ENCODE measurements at places on chromosomes 13 and 19. TPM values are rescaled to one million over a fixed set of nuclear protein-coding genes. Genes with fewer than 3 reads are reported as not detected.

- no peak for DNase-seq
Measured at GRCh38 chr13:97695684-97696083, 257.8 kb upstream of the IPO5 start.

GRCh38 chr19:55670280-55671053 lies 4.6 kb upstream of the EPN1 start:
- peak; percentile 20 for DNase-seq

GRCh38 chr13:109821103-109821502 lies 34.7 kb upstream of the IRS2 start:
- no peak for DNase-seq

GRCh38 chr19:2770055-2771013 lies 12.7 kb downstream of the SGTA start:
- peak; percentile 47 for DNase-seq

DNA sequence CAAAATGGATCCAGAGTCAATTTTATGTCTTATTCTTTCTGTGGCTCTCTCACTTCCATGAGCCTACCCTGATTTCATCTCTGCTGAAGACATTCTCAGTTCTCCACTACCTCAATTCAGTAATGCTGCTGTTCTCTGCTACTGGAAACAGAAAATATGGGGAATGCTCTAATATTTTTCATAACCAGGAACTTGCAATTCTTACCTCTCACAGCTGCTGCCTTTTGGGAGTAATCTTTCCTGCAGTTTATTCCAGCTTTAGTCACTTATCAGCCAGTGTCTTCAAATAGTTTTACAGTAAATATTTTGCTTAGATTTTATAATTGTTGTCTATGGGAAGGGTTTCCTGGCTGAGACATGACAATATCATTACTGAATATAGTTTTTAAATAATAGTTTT lies 145.1 kb upstream of the UFM1 start:
- no peak for DNase-seq

Gene ADAMTSL5
- 0.90 TPM for total RNA-seq

- no peak for DNase-seq
Measured at GRCh38 chr13:78609464-78610205, 6.3 kb upstream of the POU4F1 start.

DNA sequence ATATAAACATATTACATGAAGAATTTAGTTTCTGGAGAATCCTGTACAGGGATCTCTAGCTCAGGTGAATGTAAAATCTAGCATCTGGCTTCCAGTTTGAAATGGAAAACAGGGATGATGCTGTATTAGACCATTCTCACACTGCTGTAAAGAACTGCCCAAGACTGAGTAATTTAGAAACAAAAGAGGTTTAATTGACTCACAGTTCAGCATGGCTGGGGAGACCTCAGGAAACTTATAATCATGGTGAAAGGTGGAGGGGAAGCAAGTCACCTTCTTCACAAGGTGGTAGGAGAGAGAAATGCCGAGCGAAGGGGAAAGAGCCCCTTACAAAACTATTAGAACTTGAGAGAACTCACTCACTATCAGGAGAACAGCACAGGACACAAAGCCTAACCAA lies 17.0 kb upstream of the N4BP2L2 start:
- DNase-seq: no peak

DNA sequence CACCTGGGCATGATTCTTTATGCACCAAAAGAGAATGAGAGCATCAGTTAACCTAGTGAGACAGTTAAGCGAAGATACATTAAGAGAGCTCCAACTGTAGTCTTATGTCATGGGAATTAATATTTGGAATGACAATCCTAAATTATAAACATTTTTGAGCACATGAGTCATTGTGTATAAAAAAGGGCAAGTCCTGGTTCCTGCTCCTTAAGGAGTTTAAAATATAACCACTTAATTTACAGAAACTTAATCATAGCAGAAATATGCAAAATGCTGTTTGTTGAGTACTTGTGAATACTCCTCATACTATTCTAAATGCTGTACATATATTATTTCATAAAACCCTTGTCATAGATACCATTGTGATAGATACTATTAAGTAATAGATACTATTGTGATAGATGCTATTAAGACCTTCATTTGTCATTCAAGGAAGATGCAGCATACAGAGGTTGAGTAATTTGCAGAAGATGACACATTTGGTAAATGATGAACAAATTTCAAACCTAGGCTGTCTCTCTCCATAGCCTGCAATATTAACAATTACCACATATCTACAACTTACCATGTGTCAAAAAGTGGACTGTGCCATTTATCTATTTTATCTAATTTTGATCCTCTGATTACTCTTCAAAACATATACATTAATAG lies 301.0 kb downstream of the TBC1D4 start:
- DNase-seq: peak; percentile 50

Gene RFPL4AL1
- total RNA-seq: not detected

- no peak for DNase-seq
Measured at GRCh38 chr19:38319421-38320258, at the start of gene KCNK6. Gene KCNK6 (plus strand): TSS chr19:38319845. CDS start chr19:38319951, 106 bp downstream.

Gene SYDE1
- total RNA-seq: 19.4 TPM

DNA sequence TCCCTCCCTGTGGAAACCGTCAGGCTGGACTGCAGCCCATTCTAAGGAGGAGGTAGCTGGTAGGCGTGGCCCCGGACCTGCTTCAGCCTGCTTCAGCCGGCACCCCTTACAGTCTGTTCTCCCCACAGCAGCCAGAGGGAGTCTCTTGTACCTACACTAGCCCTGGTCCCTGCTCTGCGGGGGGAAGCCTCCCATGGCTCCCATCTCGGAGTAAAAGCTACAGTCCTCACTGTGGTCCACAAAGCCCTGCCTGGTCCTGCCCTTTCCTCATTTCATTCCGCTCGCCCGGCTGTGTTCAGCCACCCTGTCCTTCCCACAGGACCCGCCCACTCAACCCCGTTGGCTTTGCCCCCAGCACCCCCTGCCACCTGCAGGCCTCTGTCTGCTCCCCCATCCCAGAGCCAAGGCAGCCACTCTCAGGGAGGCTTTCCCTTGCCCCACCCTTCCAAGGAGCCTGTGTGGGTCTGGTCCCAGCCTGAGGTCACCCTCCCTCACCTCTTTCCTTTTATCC lies 1.3 kb downstream of the PGLYRP1 start:
- no peak for DNase-seq

DNA sequence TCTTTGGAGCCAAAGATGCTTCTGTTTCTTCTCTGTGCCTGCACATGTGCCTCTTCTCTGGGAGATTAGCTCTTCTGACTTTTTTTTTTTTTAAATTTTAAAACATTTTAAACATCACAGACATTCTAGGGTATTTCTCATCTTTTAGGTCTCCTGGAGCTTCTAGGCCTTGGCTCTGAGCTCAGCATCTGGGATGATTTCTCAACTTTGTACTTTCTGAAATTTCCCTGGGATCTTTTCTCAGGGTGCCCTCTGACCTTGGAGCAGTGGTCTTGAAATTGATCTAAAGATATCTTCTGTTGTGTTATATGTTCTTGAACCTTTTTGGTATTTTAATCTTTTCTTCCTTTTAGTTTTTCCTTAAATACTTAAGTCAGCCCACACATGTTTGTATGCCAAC lies 6.2 kb downstream of the WASF3 start:
- no peak for DNase-seq

Measured in IMR-90 (cell line).